ENCODE measurements at places on chromosomes 16 and 17. TPM values are rescaled to one million over a fixed set of nuclear protein-coding genes. Genes with fewer than 3 reads are reported as not detected.

- DNase-seq = no peak
Measured at GRCh38 chr17:77353684-77354419, 213.1 kb downstream of the SEC14L1 start.

DNA sequence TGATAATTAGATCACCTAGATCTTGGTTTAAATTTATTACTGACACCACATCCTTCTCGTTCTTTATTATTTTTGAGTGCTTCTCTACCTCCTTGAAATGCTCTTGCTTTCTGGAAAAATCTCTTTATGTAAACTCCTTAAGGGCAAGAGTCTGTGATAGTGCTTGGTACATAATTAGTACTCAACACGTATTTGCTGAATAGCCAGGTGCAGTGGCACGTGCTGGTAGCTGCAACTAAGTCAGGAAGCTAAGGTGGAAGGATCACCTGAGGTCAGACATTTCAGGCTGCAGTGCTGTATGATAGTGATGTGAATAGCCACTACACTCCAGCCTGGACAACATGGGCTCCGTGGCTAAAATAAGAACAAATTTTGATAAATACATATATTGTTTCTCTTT lies 63.0 kb downstream of the PPM1E start:
- DNase-seq = no peak

DNA sequence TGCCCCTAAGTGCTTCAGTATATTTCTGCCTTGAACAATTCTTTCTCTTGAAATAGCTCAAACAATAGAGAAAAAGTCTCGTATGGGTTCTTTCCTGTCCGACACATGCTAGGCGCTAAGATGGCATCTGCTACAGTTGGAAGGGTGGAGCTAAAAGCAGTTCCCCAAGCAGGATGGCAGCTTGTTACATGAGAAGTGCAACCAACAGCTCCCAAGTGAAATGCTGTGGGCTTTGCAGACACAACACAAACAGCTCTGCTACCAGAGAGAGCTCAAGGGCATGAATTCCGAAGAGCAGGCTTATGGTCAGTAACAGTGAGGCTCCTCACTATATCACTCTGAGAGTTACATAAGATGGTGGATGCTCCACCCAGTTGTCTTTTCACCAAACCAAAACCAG lies 83.8 kb downstream of the VPS53 start:
- no peak for DNase-seq

- DNase-seq = no peak
Measured at GRCh38 chr17:55757659-55758058, 6.8 kb downstream of the PCTP start.

GRCh38 chr16:87054856-87055255 lies 262.3 kb downstream of the C16orf95 start:
- DNase-seq = no peak

- DNase-seq = no peak
Measured at GRCh38 chr17:77358801-77359200, 218.0 kb downstream of the SEC14L1 start.

GRCh38 chr16:57041182-57042156 lies 50.9 kb upstream of the CPNE2 start:
- DNase-seq = no peak

The ABCA10 gene
- total RNA-seq = not detected

The RCVRN gene
- total RNA-seq = not detected

The MAP3K3 gene
- total RNA-seq = 31.5 TPM

The SLC12A3 gene
- 0.11 TPM for total RNA-seq

The RAD51C gene
- 37.5 TPM for total RNA-seq

The MEFV gene
- total RNA-seq = 0.06 TPM

The ZNF23 gene
- total RNA-seq = 11.7 TPM
